BJ (cell line): ENCODE measurements at places on chromosomes 3 and 15. TPM values are rescaled to one million over a fixed set of nuclear protein-coding genes. Genes with fewer than 3 reads are reported as not detected.

The SACM1L gene
- 10.8 and 27.2 TPM in 2 replicates for polyA plus RNA-seq

The PLEKHO2 gene
- polyA plus RNA-seq = 24.7 and 33.6 TPM in 2 replicates

The NR2F2 gene
- polyA plus RNA-seq = 47.0 and 50.0 TPM in 2 replicates

DNA sequence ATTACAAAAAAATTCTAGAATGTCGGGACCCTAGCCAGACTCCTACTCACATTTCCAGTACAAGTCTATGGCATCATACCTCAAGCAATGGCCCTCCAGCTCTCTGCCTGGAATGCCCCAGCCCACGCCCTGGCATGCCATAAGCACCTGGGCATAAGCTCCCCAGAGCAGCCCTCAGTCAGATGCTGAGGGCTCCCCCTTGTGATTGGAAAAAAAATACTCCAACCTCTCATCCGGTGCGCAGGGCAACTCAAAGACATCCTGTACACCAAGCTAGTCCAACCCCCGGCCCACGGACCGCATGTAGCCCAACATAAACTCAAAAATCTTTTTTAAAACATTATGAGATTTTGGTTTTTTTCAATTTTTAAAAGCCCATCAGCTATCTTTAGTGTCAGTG is 115.4 kb downstream of the NEK10 start:
- DNase-seq = no peak

- no peak for DNase-seq
Observed at GRCh38 chr3:15180042-15180611, 25.9 kb upstream of the CAPN7 start.

- DNase-seq = no peak
Observed at GRCh38 chr3:23762759-23763477, 42.8 kb upstream of the UBE2E1 start.

GRCh38 chr3:14141144-14141543 is 16.3 kb downstream of the TMEM43 start:
- no peak for DNase-seq

The TRAT1 gene
- polyA plus RNA-seq = not detected in 2 replicates

The CD200R1 gene
- polyA plus RNA-seq = not detected in 2 replicates

DNA sequence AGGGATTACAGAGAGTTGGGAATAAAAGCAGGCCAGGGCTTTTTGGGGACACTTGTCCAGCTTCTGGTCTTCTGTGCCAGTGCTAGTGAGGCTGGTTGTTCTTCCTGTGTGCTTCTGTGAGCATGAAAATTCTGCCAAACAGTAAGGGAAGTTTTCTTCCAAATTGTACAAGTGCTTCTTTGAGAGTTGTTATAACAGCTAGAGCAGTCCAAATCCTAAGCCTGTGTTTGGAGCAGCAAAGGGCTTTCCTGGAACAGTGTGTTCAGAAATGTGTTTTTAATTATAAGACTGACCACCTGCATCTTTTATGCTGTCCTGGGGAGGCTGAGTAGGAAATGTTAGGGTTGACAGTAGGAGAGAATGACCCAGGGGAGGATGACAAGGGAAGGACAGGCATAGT is 223.0 kb upstream of the P2RY1 start:
- DNase-seq = no peak

DNA sequence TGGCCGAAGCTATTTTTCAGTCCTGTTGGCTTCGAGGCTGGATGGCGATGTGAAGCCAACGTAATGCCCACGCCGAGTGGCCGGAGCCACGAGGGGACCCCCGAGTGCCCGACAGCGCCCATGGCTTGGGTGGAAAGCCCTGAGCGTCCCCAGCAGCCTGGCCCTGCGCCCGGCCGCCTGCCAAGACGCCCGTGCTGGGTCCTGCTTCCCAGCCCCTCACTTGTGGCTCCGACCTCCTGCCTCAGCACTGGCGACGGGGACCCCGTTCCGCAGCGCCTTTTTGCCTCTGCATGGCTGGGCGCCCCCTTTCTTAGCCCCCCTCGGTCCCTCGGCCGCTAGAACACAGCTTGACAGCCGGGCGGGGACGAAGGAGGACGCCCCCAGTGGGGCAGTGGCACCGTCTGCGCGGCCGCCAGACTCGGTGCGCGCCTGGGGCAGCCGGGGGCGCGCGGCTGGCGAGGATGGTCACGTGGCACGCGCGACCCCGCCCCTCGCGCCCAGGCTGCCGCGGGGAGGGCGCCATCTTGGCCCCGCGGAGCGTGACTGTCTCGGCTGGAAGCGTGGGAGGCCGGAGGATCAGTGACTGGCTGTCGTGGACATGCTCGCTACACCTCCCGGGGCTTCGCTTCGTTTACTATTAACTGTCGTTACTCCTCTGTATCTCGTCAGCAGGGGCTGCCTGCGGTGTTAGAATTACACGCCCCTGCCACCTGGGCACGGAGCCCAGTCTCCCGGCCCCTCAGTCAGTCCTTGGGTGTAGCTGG is 626 bp upstream of the GPR176 start:
- DNase-seq = no peak

DNA sequence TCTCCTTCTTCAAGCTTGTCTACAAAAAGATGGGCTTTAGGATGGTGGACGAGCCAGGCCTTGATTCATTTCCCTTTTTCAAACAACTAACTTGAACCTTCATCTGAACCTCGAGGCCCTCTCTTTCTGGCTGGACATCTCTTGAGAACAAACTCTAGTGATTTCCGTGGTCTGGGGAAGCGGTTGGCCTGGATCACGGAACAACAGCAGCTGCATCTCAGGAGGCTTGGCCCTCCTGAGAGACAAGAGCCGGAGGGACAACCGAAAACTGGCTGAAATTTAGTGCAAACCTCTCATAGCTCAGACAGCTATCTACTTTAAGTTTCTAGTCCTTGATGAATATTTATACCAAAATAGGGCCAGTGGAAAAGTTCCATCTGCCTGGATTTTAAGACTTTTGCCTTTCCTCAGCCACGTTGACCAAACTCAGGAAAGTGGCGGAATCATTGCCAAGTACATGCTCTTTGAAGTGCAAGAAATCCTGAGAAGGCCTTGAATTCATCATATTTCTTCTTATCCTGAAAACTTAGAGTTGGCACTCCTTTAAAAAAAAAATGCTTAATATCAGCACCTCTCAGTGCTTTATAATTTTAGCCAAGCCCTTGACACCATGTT is 14.5 kb downstream of the LMCD1 start:
- no peak for DNase-seq

The TM4SF1 gene
- 37.5 and 48.0 TPM in 2 replicates for polyA plus RNA-seq

DNA sequence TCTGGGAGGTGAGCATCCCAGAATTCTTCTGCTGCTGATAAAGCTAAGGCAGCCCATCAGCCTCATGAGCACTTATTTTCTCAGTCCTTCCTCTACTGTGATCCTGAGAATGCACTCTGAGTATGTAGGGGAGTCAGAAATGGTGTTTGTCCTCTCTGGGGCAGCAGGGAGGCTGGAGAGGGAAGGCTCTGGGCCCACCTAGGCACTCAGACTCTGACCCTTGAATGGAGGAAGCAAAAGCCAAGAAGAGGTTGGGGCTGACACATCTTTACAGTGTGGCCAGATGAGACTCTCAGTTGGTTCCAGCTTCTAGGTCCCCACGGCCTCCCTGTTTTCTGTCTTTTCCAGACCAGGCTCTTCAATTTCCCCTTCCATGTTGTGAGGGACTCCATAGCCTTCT is 36.1 kb upstream of the BLM start:
- no peak for DNase-seq

GRCh38 chr15:79066391-79067071 is 24.0 kb downstream of the RASGRF1 start:
- DNase-seq = no peak

- DNase-seq = no peak
Observed at GRCh38 chr3:127784865-127785710, 37.2 kb downstream of the MGLL start.

GRCh38 chr3:183340222-183340621 is 87.2 kb downstream of the B3GNT5 start:
- DNase-seq = no peak
